ENCODE measurements at places on chromosomes 2 and 18. TPM values are rescaled to one million over a fixed set of nuclear protein-coding genes. Genes with fewer than 3 reads are reported as not detected.

SPP2 gene
- total RNA-seq, result not detected

NCKAP5 gene
- 0.43 TPM for total RNA-seq

RAX gene
- 78.1 TPM for total RNA-seq

SCTR gene
- not detected for total RNA-seq

NHEJ1 gene
- total RNA-seq, result 25.5 TPM

ALPG gene
- not detected for total RNA-seq

SERPINB11 gene
- not detected for total RNA-seq

UGT1A4 gene
- not detected for total RNA-seq

ITPRIPL1 gene
- 4.9 TPM for total RNA-seq

DNA sequence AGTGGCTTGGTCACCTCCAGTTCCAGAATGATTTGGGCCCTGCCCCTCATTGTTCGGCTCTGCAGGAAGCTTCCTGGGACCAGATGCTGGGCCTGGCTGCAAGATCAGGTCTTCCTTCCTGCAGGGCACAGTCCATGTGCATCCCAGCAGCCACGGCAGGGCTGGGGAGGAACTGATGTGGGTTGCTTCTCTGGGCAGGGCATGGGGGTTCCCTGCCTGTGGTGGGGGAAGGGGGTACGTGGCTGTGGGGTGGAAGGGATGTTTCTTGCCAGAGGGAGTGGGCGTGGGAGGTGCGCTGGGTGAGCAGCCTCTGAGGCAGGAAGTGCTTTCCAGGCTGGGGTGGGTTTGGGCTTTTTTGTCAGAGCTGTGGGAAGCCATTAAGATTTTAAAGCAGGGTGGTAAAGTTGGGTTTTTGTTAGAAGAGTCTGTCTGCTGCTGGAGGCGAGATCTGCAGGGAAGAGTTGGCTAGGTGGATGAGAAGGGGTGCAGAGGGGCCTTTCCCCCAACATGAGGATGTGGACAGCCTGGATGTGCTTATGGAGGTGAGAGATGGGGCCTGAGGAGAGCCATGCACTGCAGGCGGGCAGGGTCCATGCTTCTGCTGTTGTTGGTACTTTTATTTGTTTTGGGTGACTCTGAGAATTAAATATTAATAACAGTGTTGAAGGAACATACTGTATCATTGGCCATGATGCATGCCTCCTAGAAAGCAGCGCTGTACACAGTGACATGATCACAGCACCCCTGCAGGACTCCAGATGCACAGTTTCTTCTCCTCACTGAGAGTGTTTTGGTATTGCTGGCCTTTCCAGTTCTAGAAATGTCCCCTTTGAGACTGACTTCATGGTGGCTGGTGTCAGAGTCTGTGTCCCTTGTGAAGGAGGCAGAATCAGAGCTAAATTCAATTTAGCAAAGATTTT is 45.3 kb downstream of the DGKD start:
- peak; percentile 15 for DNase-seq

GRCh38 chr18:55000529-55000928 is 41.3 kb upstream of the CCDC68 start:
- no peak for DNase-seq

- DNase-seq, result no peak
These were observed 30.9 kb upstream of the EGR4 start for GRCh38 chr2:73324126-73324725.

DNA sequence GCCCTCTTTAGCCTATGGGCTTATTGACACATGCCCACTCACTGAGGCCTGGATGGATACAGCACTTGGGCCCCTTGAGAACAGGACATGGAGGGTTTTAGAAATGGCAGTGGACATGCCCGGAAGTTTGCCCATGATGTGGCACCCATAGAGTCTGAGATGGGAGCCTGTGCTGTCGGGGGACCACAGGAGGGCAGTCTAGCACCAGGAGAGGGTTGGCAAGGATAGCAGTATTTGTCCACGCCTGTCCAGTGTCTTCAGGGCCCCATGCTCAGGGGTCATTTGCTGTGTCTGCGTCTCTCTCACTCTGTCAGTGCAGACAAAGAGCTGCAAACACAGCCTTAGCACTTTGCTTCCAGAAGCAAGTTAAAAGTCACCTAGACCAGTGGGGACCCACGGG is 48.7 kb downstream of the IL1RL2 start:
- peak; percentile 55 for DNase-seq

- DNase-seq, result no peak
These were observed 6.1 kb downstream of the ACTR3 start for GRCh38 chr2:113895819-113896563.

DNA sequence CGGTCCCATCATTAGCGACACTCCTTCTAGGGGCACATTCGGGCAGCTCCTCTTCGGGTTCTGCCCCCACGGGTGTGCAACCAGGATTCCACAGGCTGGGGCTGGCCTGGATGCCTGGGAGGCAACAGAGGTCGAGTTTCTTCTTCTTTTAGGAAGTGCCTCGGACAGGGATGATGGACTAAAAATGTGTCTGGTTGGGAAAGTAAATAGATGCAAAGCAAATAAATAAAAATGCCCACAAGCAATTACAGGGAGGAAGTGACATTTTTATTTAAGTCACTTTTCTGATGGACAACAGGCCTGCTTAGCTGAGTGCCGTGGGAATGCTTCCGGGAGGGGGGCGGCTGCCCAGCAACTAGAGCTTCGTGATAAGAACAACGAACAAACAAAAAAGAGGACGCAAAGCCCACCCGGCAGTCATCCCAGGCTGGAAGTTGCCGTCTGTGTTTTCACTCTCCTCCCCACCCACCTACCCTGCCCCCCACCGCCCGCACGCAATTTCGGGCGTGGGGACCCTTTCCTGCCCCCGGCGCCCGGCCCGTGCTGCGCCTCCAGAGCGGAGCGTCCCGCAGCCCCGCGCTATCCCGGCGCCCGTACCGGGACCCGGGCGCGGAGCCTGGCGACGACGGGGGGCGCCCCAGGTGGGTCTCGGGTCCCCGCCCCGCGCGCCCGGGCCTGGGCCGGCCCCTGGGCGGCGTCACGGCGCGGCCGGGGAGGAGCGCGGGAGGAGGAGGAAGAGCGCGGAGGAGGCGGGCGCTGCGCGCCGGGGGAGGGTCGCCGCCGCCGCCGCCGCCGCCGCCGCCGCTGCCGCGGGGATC is 412 bp upstream of the NCK2 start:
- peak; percentile 86 for DNase-seq

DNA sequence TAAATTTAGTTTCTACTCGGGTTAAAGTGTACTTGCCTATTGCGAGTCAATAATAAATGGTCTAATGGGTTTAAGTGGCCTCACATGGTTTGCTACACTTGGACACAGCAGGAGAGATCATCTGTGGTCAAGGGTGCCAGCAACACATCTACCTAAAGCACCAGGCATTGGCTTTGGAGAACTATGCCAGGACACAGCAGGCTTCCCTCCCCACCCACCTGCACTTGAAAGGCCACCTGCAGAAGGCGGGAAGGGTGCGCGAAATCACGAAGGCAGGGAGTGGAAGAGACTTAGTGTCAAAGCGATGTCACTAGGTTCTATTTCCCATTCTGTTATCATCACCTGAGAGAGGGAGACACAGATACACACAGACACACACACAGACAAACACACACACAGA is 44.5 kb downstream of the MYT1L start:
- DNase-seq, result no peak

GRCh38 chr2:74020702-74021406 is 36.1 kb downstream of the TET3 start:
- DNase-seq, result no peak

DNA sequence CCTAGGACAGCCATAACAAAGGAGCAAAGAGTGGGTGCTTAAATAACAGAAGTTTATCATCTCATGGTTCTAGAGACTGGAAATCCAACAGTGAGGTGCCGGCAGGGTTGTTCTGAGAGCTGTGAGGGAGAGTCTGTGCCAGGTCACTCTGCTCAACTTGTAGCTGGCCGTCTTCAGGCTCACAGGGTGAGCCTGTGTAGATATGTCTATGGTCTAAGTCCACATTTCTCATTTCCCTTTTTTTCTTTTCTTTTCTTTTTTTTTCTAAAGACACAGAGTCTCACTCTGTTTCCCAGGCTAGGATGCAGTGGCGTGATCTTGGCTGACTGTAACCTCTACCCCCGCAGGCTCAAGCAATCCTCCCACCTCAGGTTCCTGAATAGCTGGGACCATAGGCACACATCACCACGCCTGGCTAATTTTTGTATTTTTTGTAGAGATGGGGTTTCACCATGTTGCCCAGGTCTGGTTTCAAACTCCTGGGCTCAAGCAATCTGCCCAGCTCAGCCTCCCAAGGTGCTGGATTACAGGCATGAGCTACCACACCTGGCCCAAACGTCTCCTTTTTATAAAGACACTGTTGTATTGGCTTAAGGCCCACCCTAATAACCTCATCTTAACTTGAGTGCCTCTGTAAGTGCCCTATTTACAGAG is 142.2 kb downstream of the SP3 start:
- no peak for DNase-seq

GRCh38 chr2:50556934-50557575 is 474.9 kb downstream of the NRXN1 start:
- DNase-seq, result no peak
